ENCODE measurements at places on chromosomes 6 and 20. TPM values are rescaled to one million over a fixed set of nuclear protein-coding genes. Genes with fewer than 3 reads are reported as not detected.

DNA sequence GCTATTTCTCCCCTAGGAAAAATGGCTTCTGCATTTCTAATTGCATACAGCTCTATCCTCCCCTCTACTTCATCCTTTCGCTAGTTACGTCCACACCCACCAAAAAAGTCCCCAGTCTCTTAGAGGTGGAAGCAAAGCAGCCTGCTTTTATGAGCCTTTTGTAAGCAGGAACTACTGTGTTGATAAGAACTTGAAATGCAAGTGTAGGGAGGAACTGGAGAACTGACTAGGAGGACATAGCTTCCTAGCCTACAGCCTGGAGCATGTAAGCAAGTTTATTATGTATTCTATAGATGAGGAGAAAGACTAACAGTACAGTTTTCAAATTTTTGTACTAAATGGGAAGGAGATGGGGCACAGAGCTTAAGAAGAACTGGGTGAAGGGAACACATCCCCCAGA, 10.3 kb downstream of the ARHGAP18 start:
- no peak for DNase-seq

Gene DNMT3B
- total RNA-seq = 0.63 TPM

GRCh38 chr6:166924531-166924930, 31.8 kb downstream of the RNASET2 start:
- DNase-seq = no peak

DNA sequence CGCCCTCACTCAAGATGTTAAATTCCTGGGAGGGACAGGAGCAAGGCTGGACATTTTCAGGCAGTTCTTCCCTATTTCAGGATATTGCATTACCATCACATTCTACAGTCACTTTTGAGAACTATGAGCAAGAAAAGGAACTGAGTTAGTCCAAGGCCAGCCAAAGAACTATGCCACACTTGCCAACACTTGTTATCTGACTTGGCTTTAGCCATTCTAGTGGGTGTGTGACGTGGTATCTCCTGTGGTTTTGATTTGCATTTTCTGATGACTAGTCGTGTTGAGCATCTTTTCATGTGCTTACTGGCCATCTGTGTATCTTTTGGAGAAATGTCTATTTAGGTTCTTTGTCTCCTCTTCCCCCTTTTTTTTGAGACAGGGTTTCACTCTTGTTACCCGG, 12.0 kb downstream of the XRN2 start:
- no peak for DNase-seq

DNA sequence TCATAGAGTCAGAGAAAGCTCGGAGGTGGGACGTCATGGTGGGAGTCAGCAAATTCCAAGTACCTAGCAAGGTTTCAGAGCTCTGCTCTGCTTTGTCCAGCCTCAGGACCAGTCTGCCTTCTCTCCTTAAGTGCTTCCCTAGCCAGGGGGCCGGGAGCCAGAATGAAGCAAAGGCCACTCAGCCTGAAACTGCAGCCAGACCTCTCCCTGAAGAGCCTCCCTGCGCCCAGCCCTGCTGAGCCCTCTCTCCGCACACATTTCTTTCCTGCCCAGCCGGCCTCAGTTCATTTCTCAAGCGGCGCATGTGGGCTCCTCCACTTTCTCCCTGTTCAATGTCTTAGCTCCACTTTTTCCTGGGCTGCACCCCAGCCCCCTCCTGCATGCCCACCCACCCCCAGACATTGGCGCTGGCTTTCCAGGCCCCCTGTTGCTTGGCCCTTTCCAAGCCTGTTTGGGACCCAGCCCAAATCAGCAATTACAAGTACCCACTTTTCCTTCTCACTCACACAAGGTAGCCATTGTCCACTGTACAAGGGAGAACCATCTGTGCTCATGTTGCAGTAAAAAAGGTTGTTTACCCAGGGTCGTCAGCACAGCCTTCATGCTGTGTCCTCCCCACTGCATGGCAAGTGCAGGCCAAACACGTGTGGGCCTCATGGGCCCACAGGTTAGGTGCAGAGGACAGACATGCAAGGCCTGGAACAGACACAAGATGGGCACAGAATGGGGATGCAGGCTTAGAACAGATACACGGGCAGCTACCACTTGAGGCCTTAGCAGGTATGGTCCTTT, 147.1 kb downstream of the MRPL14 start:
- no peak for DNase-seq

Gene ATAT1
- total RNA-seq = 10.3 TPM

Gene C20orf202
- total RNA-seq = not detected

GRCh38 chr6:39430871-39431523, 108.5 kb upstream of the KCNK16 start:
- no peak for DNase-seq

- DNase-seq = no peak
Measured at GRCh38 chr20:23915844-23916243, 36.3 kb upstream of the CST5 start.

DNA sequence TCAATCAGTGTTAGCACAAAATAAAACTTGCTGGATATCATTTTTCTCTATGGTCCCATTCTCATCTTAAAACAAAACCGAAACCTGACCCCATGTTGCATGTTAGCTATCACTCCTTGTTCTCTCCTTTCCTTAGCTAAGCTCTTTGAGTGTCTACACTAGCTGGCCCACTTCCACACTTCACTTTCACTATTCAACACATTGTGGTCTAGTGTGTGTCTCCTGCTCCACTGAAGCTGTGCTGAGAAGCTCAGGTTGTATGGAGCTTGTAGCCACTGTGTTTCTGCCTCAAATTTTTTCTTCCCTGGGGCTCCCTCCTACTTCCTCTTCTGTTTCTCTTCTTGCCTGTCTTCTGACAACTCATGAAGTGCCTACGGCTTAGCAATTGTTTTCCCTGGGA, 223.0 kb downstream of the NKAIN2 start:
- DNase-seq = no peak

DNA sequence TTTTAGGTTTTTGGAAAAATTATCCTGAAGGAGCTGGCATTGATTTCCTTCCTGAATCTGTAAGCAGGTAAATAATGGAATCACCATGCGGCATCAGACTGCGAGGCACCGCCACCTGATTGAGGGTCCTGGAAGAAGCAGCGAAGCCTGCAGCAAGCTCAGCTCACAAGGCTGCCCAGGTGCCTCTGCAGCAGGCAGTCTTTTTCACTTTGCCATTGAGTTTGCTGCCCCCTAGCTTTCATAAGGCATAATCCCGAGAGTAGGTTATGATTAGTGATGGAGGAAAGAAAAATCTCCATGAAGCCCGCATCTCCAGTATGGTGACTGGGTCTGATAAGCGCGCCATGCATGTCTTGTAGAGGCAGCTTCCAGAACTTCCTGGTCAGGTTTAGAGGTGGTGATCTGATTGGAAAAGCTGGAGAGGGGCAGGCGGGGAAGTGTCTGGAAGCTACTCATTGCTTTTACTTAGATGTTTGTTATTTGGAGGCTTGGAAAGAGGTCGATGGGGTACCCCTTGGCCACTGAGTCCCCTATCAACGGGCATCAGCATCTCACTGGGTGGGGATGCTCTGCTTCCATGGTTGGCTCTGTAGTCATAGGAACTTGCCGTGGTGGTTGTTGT, 26.7 kb downstream of the IYD start:
- DNase-seq = no peak

Gene MYCT1
- total RNA-seq = not detected

DNA sequence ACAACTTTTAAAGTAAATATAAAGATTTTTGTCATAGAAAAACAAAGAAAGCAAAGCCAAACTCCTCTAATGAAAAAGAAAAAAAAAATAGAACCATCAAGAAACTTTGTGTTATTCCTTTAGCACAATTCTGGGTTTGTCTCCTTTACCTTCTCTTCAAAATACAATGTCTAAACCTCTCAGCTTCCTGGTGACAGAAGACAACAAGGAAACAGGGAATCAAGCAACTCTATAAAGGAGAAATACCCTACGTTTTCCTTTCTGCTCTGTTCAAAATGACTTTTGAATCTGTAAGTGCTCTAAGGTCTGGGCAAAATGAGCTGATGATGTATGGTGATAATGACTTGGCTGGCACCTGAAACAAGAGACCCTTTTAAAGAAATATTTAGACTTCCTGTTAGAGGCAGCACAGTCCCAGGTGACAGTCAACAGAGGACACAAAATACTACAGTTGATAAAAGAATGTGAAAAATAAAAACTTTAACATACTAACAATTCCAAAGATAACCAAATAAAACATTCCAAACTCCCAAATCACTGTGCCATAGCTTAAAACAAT, 101.4 kb downstream of the PRDM1 start:
- no peak for DNase-seq

- peak; percentile 63 for DNase-seq
Measured at GRCh38 chr6:195861-196360, 96.4 kb upstream of the DUSP22 start.

- no peak for DNase-seq
Measured at GRCh38 chr6:108686896-108687295, 126.2 kb downstream of the FOXO3 start.

Gene C4B
- total RNA-seq = 4.9 TPM

DNA sequence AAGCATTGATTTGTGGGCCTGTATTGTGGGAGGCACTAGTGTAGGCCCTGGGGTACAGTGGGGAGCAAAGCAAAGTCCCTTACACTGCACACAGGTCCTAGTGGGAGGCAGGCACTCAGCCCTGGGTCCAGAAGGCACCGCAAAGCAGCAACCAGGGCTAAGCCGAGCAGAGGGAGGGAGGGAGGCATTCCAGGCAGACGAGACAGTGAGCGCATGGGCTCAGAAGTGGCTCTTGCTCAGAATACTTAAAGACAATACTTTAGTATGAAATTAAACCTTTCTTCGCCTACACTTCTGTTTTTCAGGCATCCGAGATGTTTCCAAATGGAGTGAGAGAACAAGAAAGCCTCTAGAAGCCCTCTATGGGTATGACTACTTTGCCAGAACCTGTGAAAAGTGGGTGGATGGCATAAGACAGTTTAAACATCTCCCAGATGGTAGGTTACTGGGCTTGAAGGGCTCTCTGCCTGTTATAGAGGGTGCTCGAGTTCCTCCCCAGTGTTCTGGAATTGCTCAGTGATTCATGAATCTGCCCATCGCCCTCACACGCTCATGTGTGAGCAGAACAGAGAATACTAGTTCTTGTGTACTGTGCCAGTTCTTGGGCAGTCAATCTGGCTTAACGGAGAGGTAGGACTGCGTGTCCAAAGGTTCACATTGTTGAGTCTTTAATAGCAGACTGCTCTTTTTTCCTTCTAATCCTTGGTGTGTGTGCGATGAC, 18.7 kb downstream of the BPHL start:
- no peak for DNase-seq

Gene CD93
- 0.76 TPM for total RNA-seq

- no peak for DNase-seq
Measured at GRCh38 chr20:62282877-62283503, 19.8 kb upstream of the ADRM1 start.

- DNase-seq = no peak
Measured at GRCh38 chr6:85435851-85436250, 14.0 kb upstream of the NT5E start.

Gene PTCRA
- total RNA-seq = not detected

- DNase-seq = no peak
Measured at GRCh38 chr20:63261060-63261794, 7.0 kb upstream of the NKAIN4 start.

GRCh38 chr6:26335231-26335630, 29.8 kb upstream of the BTN3A2 start:
- DNase-seq = no peak

GRCh38 chr6:143629104-143630080, 48.4 kb upstream of the PHACTR2 start:
- DNase-seq = no peak

Gene MEP1A
- total RNA-seq = not detected

DNA sequence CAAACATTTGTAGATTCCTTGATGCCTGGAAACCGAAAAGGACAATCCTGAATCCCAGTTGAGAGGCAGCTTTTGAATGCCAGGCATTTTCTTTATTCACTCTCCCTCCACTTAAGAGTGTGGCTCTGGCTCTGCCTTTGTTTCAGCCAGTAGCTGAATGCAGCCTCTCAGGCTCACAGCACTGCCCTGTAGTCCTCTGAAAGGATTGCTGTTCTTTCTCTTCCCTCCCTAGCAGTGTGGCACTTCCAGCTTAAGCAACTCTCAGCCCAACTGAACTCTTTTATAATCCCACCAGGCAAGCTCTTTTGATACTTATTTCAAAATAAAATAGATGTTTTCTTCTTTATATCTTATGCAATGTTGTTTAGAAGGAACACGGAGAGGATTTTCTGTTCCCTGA, 415.6 kb downstream of the GJA1 start:
- no peak for DNase-seq

Gene CYP21A2
- 0.74 TPM for total RNA-seq

Gene C20orf96
- 3.0 TPM for total RNA-seq

DNA sequence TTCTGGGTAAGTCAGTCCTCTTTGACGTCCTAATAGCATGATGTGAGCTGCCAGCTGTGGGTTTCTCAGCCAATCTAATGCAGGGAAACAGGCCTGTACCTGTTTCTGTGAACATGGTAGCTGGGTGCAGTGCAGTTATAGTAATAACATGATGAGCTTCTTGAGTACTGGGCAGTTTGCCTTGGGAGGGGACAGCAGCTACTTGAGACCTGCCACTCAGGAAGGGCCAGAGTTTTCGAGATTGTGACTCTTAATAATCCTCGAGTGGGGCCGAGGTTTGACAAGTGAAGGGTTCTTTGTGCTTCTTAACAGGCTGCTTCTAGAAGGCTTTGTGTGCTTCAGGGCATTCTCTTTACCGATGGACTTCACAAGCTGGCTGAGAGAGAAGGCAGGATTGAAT, 180.1 kb downstream of the JARID2 start:
- DNase-seq = no peak

DNA sequence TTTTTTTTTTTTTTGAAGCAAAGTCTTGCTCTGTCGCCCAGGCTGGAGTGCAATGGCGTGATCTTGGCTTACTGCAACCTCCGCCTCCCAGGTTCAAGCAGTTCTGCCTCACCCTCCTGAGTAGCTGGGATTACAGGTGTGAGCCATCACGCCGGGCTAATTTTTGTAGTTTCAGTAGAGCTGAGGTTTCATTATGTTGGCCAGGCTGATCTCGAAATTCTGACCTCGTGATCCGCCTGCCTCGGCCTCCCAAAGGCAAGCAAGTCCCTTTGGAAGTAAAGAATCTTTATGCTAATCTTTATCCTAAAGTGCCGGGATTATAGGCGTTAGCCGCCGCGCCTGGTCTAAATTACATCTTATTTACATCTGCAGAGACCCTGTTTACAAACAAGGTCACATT, 1.5 kb downstream of the PSMG4 start:
- no peak for DNase-seq

Gene SLC4A11
- 1.3 TPM for total RNA-seq

GRCh38 chr6:116438590-116439448, 22.4 kb upstream of the CALHM6 start:
- no peak for DNase-seq

GRCh38 chr6:116118608-116119007, 7.3 kb downstream of the COL10A1 start:
- DNase-seq = no peak

DNA sequence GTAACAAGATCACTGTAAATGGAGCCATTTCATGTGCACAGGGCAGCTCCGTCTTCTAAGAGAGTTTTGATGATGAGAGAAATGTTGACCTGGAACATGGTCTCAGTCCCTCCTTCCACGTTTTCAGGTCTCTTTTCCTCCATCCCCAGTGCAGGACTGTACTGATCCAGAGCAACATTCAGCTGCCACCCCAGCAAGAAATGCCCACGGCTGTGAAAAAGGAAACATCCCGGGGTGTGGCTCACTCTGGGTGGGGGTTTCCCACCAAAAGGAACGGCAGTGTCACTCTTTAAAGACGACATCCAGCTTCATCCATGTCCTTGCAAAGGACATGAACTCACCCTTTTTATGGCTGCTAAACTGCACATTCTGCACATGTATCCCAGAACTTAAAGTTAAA, 92.6 kb downstream of the ERMARD start:
- no peak for DNase-seq

Gene TRPC4AP
- total RNA-seq = 47.2 TPM
